ENCODE measurements at places on chromosomes 13 and 19.

- DNase-seq = no peak
Measured at GRCh38 chr19:10379880-10380312, 476 bp downstream of the TYK2 start.

GRCh38 chr13:50396001-50396400 is 380.8 kb downstream of the KCNRG start:
- DNase-seq = no peak

- no peak for DNase-seq
Measured at GRCh38 chr13:38824342-38824741, 137.5 kb downstream of the FREM2 start.

- no peak for DNase-seq
Measured at GRCh38 chr13:80454245-80454644, 113.3 kb upstream of the SPRY2 start.

DNA sequence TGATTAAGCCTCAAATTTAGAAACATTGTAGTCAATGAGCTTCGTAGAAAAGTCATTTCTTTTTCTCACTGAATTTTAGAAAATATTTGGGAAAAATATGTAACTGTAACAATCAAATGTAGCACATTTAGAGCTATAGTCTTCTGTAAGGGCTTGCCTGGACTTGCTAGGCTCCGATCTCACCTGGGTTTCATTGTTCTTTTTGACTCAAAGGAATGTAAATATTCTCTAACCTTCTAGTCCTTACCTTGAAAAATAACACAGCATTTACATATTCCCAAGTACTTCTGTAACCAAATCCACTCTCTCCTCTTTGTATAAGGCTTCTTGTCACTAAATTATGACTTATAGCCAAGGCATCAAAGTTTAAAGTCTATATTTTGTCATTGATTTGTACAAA is 2.9 kb upstream of the UFM1 start:
- DNase-seq = no peak

- DNase-seq = no peak
Measured at GRCh38 chr13:35695448-35695770, 218.9 kb upstream of the MAB21L1 start.

- no peak for DNase-seq
Measured at GRCh38 chr13:94662274-94662945, 49.9 kb downstream of the SOX21 start.

GRCh38 chr13:98350746-98351330 is 173.8 kb upstream of the RNF113B start:
- DNase-seq = no peak

DNA sequence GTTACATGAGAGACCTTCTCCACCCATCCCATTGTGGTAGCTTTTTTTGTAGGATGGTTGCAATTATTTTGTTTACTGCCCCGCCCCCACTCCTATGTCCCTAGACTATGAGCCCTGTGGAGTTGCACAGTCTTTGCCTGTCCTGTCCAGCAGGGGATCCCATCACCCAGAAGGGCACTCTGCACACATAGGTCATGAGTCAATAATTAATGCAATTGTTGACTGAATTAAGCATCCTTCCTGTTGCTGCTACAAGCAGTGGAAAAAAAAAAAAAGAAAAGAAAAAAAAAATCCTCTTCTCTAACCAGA is 14.2 kb downstream of the C19orf81 start:
- DNase-seq = no peak

- DNase-seq = peak; percentile 29
Measured at GRCh38 chr13:50130123-50130946, 115.1 kb downstream of the KCNRG start.

GRCh38 chr13:20473139-20473538 is 52.5 kb downstream of the CRYL1 start:
- no peak for DNase-seq

- no peak for DNase-seq
Measured at GRCh38 chr19:33449799-33450198, 71.8 kb downstream of the PEPD start.

GRCh38 chr19:34313188-34313587 is 51.8 kb upstream of the GPI start:
- no peak for DNase-seq

GRCh38 chr13:50400035-50400726 is 384.9 kb downstream of the KCNRG start:
- no peak for DNase-seq

- DNase-seq = no peak
Measured at GRCh38 chr13:74258961-74259360, 124.8 kb upstream of the KLF12 start.

GRCh38 chr19:35773020-35773806 is 2.2 kb upstream of the ARHGAP33 start:
- no peak for DNase-seq

DNA sequence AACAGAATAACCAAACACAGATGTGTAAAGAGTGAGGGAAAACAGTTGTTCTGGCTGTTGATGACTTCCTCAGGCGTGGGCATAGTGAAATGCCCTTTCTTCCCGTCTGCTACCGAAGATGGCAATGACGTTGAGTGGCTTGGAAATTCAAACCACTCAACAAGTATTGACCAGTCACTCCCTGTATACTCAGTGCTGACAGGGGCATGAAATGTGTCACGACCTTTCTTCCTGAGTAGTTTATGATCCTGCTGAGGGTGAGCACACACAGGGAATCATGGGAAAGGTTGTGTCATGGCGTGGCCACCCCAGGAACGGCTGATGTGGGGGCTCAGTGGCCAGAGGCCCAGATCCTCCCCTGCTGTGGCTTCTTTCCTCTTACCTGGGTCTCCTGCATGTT is 87.8 kb upstream of the C1QTNF9B start:
- DNase-seq = no peak

DNA sequence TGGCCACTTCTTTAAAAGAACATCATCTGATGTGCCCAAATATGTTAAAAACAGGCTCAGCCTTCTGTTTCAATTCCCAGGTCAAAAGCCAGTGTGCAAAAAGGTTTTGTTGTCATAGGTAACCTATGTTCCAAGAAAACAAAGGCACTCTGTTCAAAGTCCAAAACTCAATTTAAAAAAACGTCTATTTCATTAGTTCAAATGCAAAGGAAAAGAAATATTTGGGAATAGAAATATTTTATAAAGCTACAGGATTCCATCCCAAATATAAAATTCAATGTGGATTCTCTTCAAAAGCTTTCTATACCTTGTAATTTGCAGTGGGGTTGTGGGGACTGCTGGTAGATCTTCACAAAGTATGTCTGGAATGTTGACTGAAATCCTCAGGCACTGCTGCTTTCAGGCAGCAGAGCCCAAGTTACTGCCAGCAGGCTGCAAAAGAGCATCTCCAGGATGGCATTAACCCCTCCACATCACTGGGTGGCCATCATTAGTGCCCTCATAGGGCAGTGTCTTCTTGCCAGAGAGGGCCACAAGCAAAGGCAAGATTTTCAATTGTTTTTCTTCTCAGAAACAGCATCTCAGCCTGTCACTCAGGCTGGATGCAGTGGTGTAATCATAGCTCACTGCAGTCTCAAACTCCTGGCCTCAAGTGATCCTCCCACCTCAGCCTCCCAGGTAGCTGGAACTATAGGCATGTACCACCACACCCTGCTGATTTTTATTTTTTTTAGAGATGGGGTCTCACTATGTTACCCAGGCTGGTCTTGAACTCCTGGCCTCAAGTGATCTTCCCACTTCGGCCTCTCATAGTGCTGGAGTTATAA is 22.8 kb upstream of the STK24 start:
- DNase-seq = no peak

DNA sequence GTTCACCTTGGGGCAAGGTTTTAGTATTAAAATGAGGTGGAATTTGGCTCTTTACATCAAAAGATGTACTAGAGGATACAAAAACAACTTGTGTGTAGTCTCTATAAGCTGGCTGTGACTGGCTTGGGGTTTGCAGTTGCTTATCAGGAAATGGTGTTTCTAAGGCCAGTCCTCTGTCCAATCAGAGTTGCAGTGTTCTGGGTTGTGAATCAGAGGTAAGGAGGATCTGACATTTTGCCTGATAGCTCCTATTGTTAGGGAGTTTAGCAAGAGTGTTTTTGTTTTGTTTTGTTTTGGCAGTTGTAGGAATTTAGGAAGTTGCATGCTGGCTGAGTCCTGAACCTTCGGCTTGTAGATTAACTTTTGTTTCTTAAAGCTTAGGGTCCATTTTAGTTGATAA is 20.1 kb upstream of the ESD start:
- DNase-seq = no peak

GRCh38 chr13:67588607-67589006 is 358.5 kb upstream of the PCDH9 start:
- no peak for DNase-seq

GRCh38 chr13:104632736-104633135 is 1566.5 kb upstream of the SLC10A2 start:
- peak; percentile 76 for DNase-seq

GRCh38 chr13:100364591-100364990 is 224.0 kb downstream of the GGACT start:
- DNase-seq = no peak

GRCh38 chr19:11339254-11340098 is at the start of gene RAB3D:
Gene RAB3D, minus strand, starts transcription at chr19:11339657. Its CDS starts 2,258 bp downstream, at chr19:11337399.
- peak; percentile 88 for DNase-seq

GRCh38 chr13:27006519-27007161 is 165.0 kb downstream of the USP12 start:
- peak; percentile 90 for DNase-seq

- DNase-seq = no peak
Measured at GRCh38 chr19:16244091-16244490, 46.4 kb downstream of the AP1M1 start.

- DNase-seq = no peak
Measured at GRCh38 chr13:42876270-42876714, 94.9 kb downstream of the FAM216B start.

GRCh38 chr19:1101337-1101698 is 2.5 kb upstream of the GPX4 start:
- DNase-seq = no peak

GRCh38 chr13:102978168-102978567 is 88.0 kb downstream of the SLC10A2 start:
- DNase-seq = no peak

DNA sequence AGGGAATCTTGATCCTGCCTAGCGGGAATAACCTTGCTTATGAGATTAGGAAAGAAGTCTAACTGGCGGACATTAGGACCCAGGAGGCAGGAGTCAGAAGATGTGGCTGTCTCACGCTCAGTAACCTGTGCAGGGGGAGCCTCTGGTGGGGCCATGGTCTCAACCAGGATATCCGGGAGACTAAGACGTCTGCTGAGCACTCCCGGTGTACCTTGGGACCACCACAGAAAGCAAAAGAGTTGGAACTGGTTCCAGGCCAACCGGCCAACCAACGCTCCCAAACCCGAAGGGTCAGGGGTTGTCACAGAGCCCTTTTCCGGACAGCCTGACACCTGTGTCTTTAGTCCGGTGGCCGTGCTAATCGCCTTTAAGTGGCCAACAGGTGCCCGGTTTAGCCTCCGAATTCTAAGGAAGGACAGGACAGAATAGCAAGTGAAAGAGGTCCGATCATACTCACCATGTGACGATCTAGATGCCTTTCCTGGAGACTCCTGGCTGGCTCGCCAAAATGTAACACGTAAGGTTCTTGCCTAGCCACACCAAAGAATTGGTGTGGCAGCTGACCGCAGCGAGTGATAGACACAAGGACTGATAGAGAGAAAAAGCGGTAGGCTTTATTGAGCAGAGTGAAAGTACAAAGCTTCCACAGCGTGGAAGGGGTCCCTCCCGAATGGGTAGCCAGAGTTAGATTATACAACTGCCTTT is 103.9 kb upstream of the DIAPH3 start:
- DNase-seq = peak; percentile 42

DNA sequence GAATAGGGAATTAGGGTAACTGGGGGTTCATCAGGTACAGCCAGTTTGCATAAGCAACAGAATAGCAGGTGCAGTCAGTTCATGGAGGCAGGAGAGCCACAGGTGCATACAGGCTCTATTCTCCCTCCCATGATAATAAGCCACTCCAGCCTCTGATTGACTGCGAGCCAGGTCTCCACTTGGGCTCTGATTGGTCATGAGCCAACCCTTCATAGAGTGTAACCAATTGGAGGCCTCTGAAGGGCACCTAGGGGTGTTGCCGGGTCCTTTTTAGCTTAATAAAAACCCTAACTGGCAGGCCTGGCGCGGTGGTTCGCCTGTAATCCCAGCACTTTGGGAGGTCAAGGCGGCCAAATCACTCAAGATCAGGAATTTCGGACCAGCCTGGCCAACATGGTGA is 8.7 kb upstream of the CKM start:
- DNase-seq = peak; percentile 5

DNA sequence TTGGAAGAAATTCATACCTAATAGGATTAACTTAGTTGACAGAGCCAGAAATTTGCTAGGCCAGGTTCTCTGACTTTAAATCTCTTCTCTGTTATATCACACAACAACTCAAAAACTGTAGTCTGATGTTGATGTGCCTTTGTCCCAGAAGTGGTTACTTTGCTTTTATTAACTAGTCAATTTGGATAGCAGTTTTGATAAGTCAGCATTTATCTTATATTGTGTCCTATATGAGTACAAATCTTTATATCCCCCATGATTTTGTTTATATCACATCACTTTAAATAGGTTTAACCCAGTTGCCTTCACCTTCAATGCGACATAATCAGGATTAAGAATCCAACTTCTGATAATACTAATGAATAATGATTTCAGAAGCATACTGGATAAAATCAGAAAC is 459.3 kb downstream of the GPC6 start:
- no peak for DNase-seq

- peak; percentile 64 for DNase-seq
Measured at GRCh38 chr19:3573858-3574637, 1.3 kb downstream of the HMG20B start.

- peak; percentile 2 for DNase-seq
Measured at GRCh38 chr19:35718345-35719041, 690 bp downstream of the KMT2B start.

DNA sequence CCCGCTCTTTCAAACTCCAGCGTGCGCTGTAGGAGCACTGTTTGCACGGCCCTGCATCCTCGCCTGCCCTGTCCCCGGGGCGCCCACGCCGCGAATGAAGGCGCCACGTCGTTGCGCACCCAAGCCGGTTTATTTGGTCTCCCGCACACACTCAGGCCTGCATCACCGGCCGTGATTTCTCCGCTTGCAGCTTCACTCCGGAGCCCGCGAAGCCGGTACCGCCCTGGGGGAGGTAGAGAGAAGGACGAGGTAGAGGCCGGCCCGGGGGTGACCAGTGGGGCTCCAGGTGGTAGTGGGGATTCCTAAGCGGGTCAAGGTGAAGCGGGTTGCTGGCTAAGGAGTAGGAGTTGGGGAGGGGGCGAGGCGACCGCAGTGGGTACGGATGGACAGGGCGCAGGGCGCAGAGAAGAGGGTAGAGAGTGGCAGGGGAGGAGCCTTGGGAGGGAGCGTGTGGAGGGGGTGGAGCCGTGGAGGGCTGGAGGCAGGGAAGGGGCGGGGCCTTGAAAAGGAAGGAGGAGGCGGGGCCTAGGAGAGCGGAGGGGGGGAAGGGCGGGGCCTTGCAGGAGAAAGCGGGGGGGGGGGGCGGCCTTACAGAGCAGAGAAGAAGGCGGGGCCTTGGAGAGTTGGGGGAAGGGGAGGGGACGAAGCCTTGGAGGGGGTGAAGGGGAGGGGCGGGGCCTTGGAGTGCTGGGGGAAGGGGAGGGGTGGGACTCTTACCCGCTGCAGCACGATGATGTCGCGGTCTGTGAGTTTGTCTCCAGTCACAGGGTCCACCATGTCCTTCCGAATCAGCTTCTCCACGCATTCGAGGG is 24.6 kb downstream of the NOSIP start:
- no peak for DNase-seq

GRCh38 chr19:14168993-14169392 is 32.6 kb upstream of the ASF1B start:
- DNase-seq = no peak

GRCh38 chr19:34224996-34225658 is 29.2 kb upstream of the GARRE1 start:
- DNase-seq = no peak

- no peak for DNase-seq
Measured at GRCh38 chr19:46115396-46116106, 8.9 kb downstream of the IGFL3 start.

GRCh38 chr19:37973666-37974065 is 66.7 kb downstream of the SIPA1L3 start:
- no peak for DNase-seq
